ENCODE measurements at places on chromosomes 12 and 14. TPM values are rescaled to one million over a fixed set of nuclear protein-coding genes. Genes with fewer than 3 reads are reported as not detected.

Gene HOXC11
- not detected for polyA plus RNA-seq

Gene KRT74
- polyA plus RNA-seq: not detected

Gene GPR84
- not detected for polyA plus RNA-seq

Gene TAS2R7
- not detected for polyA plus RNA-seq

Gene FOXA1
- not detected for polyA plus RNA-seq

Gene KCNK13
- not detected for polyA plus RNA-seq

Gene SERPINA1
- polyA plus RNA-seq: 0.80 TPM

Gene CD69
- 113 TPM for polyA plus RNA-seq

Gene HAL
- not detected for polyA plus RNA-seq

Gene TTC6
- not detected for polyA plus RNA-seq

All from naive thymus-derived CD4-positive, alpha-beta T cell (primary cell).